Stimulated activated CD4-positive, alpha-beta T cell treated with anti-CD3 and anti-CD28 coated beads, Interleukin-4, amount 100 ng/mL, for 4 hours (primary cell): ENCODE measurements at places on chromosomes 11 and 22.
A peak's percentile ranks its signal among the peaks of the same experiment; 100 is the strongest.

DNA sequence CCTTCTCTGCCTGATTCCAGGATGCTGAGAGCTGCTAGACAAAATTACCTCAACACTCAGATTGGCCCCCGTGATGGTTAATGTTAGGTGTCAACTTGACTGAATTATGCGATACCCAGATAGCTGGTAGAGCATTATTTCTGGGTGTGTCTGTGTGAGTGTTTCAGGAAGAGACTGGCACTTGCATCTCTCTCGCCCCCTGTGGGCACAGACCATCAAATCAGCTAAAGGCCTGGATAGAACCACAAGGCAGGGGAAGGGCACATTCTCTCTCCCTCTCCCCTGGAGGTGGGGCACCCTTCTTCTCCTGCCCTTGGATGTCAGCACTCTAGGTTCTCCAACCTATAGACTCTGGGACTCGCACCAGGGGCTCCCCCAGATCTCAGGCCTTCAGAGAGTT lies 79.7 kb downstream of the KIRREL3 start:
- no peak for DNase-seq

DNA sequence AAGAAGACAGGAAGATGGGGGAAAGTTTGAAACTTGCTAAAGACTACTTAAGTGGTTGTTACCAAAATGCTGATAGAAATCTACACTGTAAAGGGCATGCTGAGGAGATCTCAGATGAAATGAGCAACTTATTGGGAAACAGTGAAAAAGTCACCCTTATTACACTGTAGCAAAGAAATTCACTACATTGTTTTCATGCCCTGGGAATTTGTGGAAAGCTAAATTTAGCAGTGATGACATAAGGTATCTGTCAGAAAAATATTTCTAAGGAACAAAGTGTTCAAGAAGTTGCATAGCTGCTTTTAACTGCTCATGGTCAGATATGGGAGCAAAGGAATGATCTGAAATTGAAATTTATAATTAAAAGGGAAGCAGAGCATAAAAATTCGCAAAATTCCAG lies 702.4 kb upstream of the LRRC4C start:
- DNase-seq, result no peak

GRCh38 chr11:93845181-93846092 lies 5.0 kb downstream of the VSTM5 start:
- DNase-seq, result no peak

- no peak for DNase-seq
These were observed 27.8 kb upstream of the ELFN2 start for GRCh38 chr22:37454857-37455686.

GRCh38 chr11:108592591-108593213 lies 866 bp downstream of the EXPH5 start:
- DNase-seq, result peak; percentile 42

- no peak for DNase-seq
These were observed 126.9 kb upstream of the GRK3 start for GRCh38 chr22:25437414-25438160.

GRCh38 chr11:34143048-34143447 lies 37.6 kb downstream of the NAT10 start:
- no peak for DNase-seq

GRCh38 chr22:50703726-50704509 lies 31.3 kb downstream of the SHANK3 start:
- no peak for DNase-seq

DNA sequence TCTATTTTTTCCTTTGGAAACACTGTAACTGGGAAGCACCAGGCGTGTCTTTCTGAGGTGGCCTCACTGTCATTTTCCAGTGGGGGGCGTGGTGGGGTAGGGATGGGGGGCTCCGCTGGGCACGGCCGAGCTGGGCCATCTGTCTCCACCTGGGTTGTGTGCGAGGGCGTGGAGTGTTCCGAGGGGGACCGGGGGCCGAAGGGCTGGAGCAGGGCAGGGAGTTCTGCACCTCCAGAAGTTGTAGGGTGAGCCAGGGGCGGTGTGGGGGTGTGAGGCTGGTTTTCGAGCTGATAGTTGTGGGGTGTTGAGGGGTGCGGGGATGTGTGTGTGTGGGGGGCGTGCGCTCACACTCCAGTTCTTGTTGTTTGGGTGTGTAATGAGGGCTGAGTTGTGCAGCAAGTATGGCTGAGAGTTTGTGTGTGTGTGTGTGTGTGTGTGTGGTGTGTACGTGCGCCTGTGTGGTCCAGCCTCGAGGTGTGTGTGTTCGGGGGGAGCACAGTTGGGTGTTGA lies 10.8 kb downstream of the YPEL4 start:
- DNase-seq, result no peak

DNA sequence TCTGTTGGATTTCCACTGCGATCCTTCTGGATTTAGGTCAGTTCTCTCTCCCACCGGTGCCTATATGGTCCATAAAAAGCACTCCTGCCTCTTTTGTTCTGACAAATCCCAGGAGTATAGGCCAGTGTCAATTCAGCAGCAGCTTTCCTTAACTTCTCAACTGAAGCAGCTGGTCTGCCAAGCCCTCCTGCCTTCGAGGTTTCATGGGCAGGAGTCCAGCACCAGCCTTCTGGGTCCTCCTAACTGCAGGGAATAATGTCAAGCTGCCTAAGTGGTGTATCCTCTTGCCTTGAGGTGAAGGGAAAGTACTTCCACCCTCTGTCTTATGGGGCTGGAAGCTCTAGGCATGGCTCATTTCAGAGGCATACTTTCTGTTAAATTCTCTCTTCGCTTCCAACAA lies 149.4 kb upstream of the NCAM1 start:
- DNase-seq, result no peak

GRCh38 chr11:1749395-1750351 lies 722 bp downstream of the IFITM10 start:
- no peak for DNase-seq

DNA sequence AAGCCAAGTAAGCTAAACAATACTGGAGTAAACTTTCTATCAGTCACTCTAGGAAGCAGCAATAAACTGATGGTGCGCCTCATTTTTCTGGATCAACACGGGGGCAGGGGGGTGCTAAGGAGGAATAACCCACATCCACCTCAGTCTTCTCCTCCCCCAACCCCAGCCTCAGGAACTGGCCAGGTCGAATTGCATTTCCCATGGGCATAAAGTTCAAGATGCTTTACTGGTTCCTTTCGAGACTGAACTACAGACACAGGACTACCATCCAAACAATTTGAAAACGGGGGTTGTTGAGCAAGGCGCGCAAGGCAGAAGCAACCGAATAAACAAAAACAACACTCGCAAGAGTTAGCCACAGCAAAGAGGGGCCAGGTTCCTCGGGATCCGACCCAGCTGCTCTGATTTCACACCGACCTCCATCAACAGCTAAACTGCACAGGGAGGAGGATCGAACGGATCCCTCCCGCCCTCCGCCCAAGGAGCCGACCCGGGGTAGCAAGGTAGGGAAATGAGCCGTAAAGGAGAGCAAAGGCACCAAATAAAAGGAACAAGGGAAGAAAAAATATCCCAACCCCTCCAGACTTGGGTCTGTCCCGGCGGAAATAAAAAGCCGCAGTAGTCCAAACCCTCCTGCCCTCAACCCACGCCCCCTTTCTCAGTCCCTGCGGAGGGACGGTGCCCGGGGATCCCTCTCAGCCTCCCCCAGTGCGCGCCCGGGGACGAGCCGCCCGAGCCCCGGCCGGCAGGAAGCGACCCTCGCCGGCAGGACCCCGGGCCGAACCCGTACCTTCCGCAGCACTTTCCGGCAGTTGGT lies 801 bp downstream of the SESN3 start:
- no peak for DNase-seq

GRCh38 chr11:19679952-19680828 lies 32.4 kb upstream of the NAV2 start:
- DNase-seq, result no peak

- no peak for DNase-seq
These were observed 62.7 kb upstream of the KIRREL3 start for GRCh38 chr11:127063241-127063640.

DNA sequence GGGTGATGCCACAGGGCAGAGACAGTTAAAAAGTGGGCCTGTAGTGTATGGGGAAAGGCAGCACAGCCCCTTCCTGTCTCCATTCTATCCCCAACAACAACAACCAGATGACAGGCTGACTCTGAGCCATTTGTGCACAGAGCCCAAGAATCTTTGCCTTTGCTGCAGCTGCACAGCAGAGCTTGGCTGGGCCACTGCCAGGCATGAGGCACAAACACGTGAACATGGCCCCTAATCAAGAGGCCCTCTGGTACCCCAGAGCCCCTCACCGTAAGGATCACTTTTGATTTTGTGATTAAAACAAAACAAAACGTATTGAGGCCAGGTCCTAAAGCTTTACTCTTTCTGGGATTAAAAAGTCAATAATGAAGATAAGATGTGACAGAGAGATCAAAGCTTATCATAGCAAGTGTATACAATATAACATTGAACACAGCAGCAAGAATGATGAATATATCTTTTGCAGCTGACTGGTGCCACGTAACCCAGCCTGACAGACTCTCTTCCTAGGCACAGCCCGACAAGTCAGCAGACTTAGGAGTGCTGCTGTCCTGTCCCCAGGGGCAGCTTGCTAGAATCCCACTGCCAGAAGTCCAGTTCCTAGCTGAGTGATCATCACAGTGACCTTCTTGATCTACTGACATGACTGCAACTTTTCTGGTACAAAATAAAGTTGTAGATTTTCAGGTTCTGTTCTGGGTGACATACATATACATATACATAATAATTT lies 117.8 kb downstream of the SERGEF start:
- no peak for DNase-seq

DNA sequence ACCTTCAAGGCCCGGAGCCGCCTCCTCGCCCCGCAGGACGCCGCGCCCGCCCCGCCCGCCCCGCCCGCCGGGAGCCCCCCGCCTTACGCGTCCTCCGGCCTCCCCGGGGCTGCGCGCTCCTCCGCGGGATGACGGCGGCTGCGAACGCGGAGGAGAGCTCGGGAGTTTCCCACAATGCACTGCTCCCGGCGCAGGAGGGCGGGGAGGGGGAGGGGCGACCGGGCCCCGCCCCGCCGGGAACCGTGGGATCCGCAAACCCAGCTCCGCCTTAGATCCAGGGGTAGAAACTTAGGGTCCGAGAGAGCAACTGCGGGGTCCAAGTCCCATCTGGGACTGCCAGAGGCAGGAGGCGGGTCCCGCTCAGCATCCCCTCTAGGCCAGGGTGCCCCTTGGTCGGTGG lies at the start of gene CEND1:
CEND1 (minus strand) TSS at position 148 of the 400 bp plus-strand sequence. CDS start 1,514 bp downstream, outside the sequence.
- DNase-seq, result peak; percentile 58

- no peak for DNase-seq
These were observed 509.4 kb upstream of the API5 start for GRCh38 chr11:42802201-42802899.

DNA sequence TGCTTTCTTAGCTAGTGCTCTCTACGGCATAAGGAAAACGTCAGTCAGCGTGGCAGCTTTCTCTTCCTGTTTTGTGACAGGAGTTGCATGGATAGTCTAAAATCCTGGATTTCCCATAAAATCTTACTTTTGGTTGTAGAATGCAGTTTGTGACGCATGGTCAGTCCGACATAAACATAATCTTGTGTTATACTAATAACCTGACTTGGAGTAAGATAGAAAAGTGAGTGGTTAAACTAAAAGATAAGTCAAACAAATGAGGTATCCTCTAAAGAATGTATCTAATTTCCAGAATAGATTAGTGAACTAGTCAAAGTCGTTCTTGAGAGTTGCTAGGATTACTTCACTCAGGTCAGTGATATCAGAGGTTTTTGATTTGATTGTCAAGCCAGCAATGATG lies 157.6 kb downstream of the PGR start:
- DNase-seq, result no peak

DNA sequence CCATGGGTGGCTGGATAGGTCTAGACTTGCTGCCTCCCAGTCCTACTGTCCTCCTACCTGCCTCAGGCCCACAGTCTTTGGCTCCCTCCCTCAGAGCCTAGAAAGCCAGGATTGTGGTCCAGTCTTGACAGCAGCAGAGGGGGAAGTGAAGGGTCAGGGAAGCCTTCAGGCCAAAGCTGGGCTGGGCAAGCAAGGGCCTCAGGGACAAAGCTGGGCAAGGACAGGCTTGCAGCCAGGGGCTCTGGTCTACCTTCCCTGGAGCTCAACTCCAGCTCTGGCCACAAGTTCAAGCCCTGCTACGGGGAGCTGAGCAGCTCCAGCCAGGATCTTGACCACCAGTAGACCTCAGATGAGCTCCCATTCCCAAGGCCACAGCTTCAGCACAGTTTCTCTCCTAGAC lies 14.9 kb downstream of the LMO1 start:
- DNase-seq, result no peak

GRCh38 chr11:15471895-15472799 lies 357.4 kb downstream of the INSC start:
- DNase-seq, result no peak

DNA sequence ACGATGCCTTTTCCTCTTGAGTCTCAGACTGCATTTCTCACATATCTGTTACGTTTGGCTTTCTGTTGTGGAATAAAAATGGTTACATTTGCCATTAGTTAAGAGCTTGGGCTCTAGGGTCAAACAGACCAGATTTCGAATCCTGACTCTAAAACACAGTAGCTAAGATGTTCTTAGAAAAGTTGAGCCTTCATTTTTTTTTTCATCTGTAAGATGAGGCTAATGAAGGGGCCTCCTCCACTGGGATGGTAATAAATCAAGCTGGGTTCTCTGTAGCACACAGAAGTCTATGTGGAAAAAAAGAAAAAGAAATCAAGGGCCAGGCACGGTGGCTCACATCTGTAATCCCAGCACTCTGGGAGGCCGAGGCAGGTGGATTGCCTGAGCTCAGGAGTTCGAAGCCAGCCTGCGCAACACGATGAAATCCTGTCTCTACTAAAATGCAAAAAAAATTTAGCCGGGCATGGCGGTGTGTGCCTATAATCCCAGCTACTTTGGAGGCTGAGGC lies 49.9 kb upstream of the CAPRIN1 start:
- no peak for DNase-seq

- no peak for DNase-seq
These were observed 74.4 kb upstream of the ASPHD2 start for GRCh38 chr22:26354707-26355106.

GRCh38 chr11:62705880-62706849 lies 1.1 kb downstream of the BSCL2 start:
- DNase-seq, result peak; percentile 92

DNA sequence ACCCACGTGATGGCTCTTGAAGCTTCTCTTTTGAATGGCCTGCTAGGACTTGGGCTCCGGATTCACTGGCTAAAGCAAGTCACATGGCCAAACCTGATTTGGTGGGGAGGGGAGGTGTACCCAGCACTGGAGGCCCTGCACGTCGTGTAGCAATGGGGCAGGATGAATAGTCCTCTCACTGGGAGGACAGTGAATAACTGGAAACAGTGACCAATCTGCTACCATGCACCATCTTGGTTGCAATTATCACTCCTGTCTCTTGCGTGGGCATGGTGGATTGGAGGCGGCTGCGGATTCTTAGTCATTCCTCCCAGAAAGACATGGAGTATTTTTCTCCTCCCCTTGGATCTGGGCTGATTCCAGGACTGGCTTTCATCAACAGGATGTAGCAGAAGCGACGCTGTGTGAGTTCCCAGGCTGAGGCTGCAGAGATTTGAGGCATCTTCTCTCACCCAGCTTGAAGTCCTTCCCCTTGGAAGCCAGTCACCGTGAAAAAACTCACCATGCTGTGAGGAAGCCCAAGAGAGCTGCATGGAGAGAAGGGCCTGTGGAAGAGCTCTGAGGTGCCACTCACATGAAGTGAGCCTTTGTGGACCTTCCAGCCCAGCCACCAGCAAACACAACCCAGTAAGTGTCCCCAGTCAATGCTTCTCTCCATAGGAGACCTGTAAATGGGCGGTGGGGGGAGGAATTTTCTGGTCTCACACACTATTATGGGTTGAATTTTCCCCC lies 70.4 kb downstream of the IGLL1 start:
- no peak for DNase-seq
